ENCODE measurements at places on chromosomes 12 and 14. TPM values are rescaled to one million over a fixed set of nuclear protein-coding genes. Genes with fewer than 3 reads are reported as not detected.
A peak's percentile ranks its signal among the peaks of the same experiment; 100 is the strongest.

- DNase-seq, result peak; percentile 56
These were observed 67.2 kb downstream of the CCDC92 start for GRCh38 chr12:123905319-123905925.

DNA sequence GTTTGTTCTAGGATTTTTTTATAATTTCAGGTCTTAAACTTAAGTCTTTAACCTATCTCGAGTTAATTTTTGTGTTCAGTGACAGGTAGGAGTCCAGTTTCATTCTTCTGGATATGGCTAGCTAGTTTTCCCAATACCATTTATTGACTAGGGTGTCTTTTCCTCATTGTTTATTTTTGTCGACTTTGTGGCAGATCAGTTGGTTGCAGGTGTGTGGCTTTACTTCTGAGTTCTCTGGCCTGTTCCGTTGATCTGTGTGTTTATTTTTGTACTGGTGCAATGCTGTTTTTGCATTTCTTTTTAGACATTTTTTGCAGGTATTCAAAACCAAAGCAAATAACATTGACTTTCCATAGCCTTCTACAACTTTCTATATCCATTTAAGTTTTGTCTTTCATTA lies 121.7 kb downstream of the ETNK1 start:
- DNase-seq, result no peak

DNA sequence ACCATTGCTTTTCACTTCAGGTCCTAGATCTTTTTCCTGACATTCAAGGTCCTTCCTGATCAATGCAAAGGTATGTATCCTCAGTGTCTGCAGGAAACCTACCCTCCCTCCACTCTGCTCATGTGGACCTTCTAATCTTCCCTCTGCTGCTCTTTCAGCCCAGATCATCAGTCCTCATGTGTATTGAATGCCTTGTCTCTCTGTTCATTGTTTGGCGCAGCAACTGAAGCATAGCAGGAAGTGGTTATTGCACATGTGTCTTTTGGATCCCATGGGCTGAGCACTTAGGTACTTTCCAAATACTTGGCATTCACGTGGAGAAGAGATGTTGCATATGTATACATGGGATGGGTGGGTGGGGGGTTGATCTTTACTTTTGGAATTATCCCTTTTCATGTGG lies 4.3 kb upstream of the NIN start:
- DNase-seq, result peak; percentile 82

DNA sequence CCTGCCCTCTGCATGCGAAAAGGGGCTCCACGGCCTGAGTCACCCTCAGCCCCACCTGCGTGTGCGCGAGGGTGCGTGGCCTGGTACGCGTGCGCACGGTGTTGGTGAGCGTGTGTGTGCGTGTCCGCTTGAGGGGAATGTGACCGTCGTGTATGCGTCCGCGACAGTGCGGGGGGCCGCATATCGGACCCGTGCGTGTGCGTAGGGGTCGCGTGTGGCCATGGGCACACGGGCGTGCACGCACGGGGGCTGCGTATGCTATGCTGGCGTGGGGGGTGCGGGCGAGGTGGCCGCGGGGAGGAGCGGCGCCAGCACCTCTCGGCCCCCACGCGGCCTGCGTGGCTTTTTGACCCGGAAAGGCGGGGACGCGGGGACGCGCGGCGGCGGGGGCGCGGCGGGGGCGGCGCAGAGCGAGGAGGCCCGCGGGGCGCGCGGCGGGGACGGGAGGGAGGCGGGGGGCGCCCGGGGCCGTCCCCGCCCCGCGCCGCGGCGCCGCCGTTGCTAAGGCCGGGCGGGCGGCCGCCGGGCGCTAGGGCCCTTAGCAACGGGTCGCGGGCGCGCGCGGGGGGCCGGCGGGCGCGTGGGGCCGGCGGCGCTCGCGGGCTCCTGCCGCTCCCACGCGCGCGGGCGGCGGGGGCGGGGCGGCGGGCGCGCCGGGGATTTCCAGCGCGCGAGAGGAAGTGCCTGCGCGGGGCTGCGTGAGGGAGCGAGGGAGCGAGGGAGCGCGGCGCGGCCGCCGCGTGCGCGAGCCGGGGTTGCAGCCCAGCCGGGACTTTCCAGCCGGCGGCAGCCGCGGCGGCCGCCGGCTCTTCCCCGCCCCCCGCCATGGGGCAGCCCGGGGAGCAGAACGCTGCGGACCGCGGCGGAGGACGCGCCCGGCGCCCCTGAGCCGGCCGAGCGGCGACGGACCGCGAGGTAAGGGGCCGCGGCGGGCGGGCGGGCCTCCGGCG lies at the start of gene TRAF3:
TSS of gene TRAF3 (plus strand) at position 689 of the 950 bp plus-strand sequence. CDS start 92,753 bp downstream, outside the sequence.
- peak; percentile 70 for DNase-seq

GRCh38 chr14:68279777-68280233 lies 460.2 kb downstream of the RAD51B start:
- peak; percentile 93 for DNase-seq

DNA sequence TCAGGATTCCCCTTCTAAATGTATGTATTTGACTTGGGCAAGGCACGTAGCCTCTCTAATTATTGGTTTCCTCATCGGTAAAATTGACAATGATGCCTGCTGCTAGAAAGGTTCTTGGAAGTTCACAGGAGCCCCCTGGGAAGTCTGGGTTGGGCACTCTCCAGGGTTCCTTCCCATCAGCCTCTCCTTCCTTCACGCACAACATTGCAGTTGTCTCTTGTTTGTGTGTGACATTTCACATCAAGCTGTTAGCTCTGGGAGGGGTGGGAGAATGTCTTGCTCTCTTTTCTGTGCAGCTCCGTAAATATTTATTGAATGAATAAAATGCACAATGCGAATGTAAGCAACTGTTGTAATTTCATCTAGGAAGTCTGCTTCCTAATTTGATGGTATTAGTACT lies 153.2 kb upstream of the PRICKLE1 start:
- no peak for DNase-seq

DNA sequence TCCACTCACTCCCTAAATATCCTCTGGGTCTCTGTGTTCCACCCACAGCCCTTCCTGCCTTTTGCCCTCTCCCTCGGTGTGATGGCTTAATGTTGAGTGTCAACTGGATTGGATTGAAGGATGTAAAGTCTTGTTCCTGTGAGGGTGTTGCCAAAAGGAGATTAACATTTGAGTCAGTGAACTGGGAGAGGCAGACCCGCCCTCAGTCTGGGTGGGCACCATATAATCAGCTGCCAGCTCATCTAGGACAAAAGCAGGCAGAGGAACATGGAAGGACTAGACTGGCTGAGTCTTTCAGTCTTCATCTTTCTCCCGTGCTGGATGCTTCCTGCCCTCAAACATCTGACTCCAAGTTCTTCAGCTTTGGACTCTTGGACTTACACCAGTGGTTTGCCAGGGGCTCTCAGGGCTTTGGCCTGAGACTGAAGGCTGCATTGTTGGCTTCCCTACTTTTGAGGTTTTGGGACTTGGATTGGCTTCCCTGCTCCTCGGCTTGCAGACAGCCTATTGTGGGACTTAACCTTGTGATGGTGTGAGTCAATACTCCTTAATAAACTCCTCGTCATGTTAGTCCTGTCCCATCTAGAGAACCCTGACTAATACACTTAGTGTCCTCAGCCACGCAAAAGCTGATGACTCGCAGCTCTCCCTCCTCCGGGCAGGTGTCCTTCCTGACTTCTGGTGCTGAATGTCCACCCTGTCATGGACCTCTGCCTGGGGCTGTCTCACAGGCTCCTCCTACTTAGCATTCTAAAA lies 5.9 kb downstream of the DGLUCY start:
- DNase-seq, result no peak

GRCh38 chr12:43964961-43965360 lies 129.1 kb downstream of the TMEM117 start:
- no peak for DNase-seq

DNA sequence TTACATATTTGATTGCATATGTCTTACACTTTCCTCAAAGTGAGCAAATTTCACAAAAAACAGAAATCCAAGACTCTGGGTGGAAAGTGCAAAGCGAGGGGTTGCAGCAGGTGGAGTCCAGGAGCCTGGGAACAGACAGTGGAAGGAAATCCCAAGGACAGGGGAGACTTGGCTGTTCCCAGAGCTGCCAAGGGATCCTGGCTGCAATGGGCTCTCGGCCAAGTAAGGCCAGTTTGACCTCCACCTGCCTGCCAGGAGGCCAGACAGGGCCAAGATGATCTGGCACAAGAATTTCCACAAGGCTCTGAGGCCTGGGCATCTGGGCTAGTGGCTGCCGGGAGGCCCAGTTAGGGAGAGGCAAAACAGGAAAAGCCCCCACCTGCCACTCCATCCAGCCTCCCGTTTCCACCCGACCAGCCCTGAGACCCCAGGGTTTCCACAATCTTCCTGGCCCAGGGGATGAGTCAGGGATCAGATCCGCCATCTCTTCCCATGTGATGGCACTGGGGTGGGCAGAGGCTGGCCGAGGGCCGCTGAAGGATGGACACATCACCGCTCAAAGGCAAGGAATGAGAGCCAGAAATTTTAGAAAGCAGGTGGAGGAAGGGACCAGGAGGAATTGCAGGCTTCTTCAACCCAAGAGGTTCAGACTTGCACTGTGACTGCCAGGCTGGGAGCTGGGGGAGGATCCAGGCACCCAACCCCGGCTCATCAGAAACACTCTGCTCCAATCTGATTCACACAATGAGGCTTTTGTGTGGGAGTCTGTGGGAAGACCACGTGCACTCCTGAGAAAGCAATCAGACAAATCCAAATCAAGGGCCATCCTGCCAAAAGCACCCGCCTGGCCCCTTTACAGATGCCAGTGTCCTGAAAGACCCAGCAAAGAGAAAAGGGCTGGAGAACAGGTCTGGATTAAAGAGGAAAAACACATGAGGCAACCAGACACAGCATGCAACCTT lies 16.3 kb downstream of the SCARB1 start:
- no peak for DNase-seq

GRCh38 chr12:117127933-117128823 lies 29.0 kb upstream of the TESC start:
- DNase-seq, result no peak

- DNase-seq, result no peak
These were observed 97.8 kb downstream of the PCNX1 start for GRCh38 chr14:71005076-71005475.

DNA sequence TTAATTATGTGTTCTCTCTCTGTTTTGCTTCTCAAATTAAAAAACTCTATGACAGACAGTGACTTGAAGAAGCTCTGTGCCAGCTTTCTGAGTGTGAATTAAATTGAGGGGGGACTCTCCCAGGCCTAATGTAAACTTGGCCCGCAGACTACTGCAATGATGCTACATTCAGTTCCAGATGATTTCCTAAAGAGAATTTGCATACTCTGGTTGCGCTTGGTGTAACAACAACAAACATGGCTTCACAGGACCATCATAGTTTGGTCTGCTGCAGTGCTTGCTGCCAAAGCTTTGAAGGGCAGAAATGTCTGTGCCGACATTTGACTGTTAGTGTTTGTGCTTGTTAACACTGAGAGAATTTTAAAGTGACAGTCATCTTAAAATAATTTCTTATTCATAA lies 25.0 kb downstream of the CFAP54 start:
- peak; percentile 33 for DNase-seq

DNA sequence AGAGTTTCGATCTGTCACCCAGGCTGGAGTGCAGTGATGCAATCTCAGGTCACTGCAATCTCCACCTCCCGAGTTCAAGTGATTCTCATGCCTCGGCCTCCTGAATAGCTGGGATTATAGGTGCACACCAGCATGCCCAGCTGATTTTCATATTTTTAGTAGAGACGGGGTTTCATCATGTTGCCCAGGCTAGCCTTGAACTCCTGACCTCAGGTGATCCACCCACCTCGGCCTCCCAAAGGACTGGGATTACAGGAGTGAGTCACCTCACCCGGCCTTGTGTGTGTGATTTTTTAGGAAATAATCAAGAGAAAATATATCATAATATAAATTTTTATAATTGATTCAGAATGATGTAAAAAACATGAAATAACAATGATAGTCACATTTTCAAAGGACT lies 1231.4 kb downstream of the GALC start:
- DNase-seq, result no peak

DNA sequence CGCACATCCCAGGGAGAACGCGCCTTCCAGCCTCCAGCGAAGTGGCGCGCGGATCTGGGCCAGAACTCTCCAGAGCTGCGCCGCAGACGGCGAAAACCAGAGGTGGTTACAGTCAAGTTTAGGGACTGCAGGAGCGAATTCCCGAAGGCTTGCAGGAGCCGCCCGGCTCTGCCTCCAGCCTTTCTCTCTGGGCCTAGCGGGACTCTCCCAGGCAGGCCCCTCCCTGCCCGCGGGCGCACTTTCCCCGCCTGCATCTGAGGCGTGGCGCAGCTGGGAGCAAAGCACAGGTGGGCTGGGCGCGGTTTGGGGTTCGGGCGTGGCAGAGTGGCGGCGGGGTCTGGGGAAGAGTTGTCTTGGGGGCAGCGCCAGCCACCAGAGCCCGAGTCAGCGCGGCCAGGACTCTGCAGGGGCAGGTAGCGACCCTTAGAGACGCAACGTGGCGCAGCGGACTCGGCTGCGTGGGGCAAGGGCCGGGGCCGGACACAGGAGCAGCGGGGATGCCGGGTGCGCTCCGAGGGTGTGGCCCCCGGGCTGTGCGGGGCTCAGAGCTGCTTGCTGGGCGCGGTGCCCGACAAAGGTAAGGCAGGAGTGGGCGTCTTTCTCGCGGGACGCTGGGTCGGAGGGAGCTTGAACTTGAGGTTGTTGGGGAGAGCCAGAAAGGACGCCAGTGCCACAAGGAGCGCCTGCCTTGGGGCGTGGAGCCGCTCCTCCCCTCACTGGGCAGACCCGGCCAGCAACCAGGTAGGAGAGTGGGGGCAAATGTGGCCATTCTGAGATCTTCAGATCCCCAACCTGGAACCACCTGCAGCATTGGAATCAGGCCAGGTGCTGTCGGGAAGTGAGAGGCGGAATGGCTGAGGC lies 1126.0 kb downstream of the AACS start:
- no peak for DNase-seq

DNA sequence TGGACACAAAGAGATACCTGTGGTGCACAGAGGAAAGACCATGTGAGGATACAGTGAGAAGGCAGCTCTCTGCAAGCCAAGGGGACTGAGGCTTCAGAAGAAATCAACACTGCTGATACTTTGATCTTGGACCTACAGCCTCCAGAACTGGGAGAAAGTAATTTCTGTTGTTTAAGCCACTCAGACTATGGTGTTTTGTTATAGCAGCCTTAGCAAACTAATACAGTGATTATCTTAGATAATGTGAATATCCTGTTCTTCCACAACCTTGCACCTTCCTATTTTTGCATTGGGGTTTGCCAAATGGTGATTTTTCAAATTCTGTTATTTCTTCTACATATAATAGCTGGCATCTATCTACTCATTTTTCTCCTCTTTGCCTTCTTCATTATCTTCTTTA lies 8.2 kb upstream of the C14orf93 start:
- no peak for DNase-seq

GRCh38 chr12:100266585-100266834 lies 369 bp downstream of the DEPDC4 start:
- DNase-seq, result no peak

- peak; percentile 57 for DNase-seq
These were observed 572 bp downstream of the RAN start for GRCh38 chr12:130872179-130873096.

The GOLT1B gene
- total RNA-seq, result 25.3 TPM

The IFNG-AS1 gene
- 36.8 TPM for total RNA-seq

The ADCY4 gene
- total RNA-seq, result 3.4 TPM

The KLRK1 gene
- total RNA-seq, result 35.4 TPM

The SYT1 gene
- not detected for total RNA-seq

The SERPINA10 gene
- total RNA-seq, result not detected

The LRRC43 gene
- not detected for total RNA-seq

The ERBB3 gene
- total RNA-seq, result 0.83 TPM

The FOXA1 gene
- total RNA-seq, result not detected

The METTL3 gene
- total RNA-seq, result 101 TPM

The FOXG1 gene
- total RNA-seq, result not detected

The PTGDR gene
- not detected for total RNA-seq
